ENCODE measurements at places on chromosomes 6 and 20.

DNA sequence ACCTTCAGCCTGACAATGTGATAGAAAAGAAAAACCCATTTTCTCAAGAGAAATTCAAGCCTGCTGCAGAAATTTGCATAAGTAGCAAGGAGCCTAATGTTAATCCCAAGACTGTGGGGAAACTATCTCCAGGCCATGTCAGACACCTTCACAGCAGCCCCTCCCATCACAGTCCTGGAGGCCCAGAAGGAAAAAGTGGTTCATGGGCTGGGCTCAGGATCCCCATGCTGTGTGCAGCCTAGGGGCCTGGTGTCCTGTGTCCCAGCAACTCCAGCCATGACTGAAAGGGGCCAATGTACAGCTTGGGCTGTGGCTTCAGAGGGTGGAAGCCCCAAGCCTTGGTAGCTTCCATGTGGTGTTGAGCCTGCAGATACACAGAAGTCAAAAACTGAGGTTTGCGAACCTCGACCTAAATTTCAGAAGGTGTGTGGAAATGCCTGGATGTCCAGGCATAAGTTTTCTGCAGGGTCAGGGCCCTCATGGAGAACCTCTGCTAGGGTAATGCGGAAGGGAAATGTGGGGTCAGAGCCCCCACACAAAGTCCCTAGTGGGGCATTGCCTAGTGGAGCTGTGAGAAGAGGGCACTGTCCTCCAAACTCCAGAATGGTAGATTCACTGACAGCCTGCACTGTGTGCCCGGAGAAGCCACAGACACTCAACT, 11.8 kb downstream of the ZBTB9 start:
- DNase-seq: no peak

DNA sequence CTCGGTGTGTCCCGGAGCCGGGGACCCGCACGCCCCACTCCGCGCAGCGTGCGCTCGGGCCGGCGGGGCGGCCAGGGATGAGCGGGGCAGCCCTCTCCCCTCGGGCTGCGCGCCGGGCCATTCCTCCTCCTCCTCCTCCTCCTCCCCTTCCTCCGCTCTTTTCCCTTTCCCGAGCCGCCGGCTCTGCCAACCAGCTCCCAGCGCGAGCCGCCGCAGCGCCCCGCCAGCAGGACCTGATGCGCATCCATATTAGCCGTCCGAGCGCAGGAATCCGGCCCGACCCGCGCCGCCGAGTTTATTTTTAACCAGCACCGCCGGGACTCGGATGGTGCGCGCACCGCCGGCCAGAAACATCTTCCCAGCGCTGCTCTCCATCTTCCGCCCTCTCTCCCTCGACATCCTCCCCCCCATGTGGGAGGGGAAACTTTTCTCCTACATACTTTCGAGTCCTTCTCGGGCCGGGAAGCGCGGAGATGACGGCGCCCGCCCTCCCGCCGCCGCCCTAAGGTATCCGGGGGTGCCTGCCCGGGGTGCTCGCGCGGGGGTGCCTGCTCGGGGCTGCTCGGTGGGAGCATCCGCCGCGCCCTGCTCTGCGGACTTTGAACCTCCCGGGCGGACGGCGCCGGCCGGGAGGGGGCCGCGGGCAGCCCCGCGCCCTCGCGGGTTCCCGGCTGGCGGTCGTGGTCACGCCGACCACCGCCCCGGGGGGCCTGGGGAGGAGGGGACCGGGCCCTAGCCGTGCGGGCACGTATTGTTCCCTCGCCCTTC, 619 bp downstream of the RREB1 start:
- no peak for DNase-seq

DNA sequence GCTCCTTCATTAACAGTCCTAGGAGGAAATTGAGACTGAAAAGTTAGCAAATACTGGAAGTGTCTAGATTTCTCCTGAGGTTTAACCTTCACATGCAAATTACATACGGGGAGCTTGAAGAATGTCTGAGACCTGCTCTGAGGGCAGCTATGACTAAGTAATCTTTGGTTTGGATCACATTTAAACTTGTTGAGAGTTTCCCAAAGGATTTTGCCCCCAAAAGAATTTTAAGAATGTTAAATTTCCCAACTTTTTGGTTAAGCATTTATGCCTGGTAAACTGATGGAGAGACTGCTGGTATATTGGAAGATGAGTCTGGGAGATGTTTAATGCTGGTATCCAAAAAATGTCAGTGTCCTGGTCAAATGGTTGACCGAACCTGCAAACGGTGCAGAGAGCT, 97.0 kb downstream of the RREB1 start:
- no peak for DNase-seq

GRCh38 chr6:44127186-44128019, at the start of the genes MRPL14 and TMEM63B:
TSS of gene MRPL14 (minus strand) at chr6:44127452. CDS start at chr6:44116611, 10,841 bp downstream.
TSS of gene TMEM63B (plus strand) at chr6:44127554. CDS start at chr6:44134585, 7,031 bp downstream.
- DNase-seq: peak; percentile 70

GRCh38 chr6:68473433-68474210, 161.5 kb upstream of the ADGRB3 start:
- DNase-seq: no peak

GRCh38 chr6:27176523-27177484, 70.7 kb upstream of the PRSS16 start:
- no peak for DNase-seq

GRCh38 chr6:44630125-44631028, 242.9 kb downstream of the CDC5L start:
- no peak for DNase-seq

GRCh38 chr6:110664933-110665332, 150.3 kb downstream of the CDK19 start:
- DNase-seq: no peak

- DNase-seq: no peak
Measured at GRCh38 chr20:40582531-40582930, 106.5 kb downstream of the MAFB start.

DNA sequence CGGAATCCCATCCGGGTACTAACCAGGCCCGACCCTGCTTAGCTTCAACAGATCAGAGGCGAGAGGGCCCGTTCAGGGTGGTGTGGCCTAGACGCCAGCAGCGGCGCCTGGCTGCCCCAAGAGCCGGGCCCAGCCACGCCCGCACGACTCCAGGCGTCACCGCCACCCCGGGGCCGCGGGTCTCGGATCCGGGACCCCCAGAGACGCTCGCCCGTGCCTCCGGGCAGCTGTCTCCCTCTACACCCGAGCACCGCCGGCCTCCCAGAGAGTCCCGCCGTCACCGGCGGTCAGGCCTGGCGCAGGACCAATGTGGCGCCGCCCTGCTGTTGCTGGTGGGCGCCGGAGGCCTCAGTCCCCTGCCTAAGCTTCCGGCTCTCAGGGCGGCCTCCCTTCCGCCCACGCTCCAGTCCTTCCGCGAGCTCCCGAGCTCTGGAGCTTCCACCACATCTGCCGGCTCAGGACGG, 441.2 kb upstream of the DEFB115 start:
- no peak for DNase-seq

Data from nucleus accumbens (tissue), 56 donors.